ENCODE measurements at places on chromosomes 3 and 15. TPM values are rescaled to one million over a fixed set of nuclear protein-coding genes. Genes with fewer than 3 reads are reported as not detected.

PIGZ gene
- total RNA-seq: 0.39 TPM

PTPRG gene
- 73.3 TPM for total RNA-seq

GABRR3 gene
- not detected for total RNA-seq

SCN11A gene
- total RNA-seq: 0.15 TPM

ZDHHC23 gene
- 1.7 TPM for total RNA-seq

TMEM207 gene
- total RNA-seq: not detected

- H3K27ac ChIP-seq: no peak overlapping the region
- DNase-seq: no peak
- H3K4me1 ChIP-seq: no peaks in the 10 kb centered on the region
- H3K4me3 ChIP-seq: no peak overlapping the region
Observed at GRCh38 chr3:133293397-133294110, 106.3 kb upstream of the BFSP2 start.

DNA sequence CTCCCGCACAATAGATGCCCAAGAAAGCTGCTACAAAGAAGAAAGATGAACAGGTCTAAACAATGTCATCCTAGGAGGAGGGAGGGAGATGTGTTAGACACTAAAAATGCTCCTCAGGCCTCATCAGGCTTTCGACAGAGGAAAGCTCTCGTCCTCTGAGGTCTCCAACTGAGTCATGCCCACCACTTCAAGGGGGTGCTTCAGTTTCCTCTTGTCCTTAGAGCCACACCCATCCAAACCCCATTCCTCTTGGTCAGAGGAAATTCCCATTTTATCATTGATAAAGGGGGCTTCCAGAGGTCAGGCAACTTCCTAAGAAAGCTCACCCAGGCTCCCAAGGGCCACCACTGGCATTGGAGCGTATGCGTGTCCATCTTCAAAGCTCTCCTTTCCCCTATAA is 50.1 kb downstream of the HEG1 start:
- no peaks in the 10 kb centered on the region for H3K27me3 ChIP-seq
- no peak overlapping the region for H3K27ac ChIP-seq
- no peak overlapping the region for H3K4me3 ChIP-seq
- peaks cover 21% of the 10 kb centered on the region for H3K4me1 ChIP-seq

DNA sequence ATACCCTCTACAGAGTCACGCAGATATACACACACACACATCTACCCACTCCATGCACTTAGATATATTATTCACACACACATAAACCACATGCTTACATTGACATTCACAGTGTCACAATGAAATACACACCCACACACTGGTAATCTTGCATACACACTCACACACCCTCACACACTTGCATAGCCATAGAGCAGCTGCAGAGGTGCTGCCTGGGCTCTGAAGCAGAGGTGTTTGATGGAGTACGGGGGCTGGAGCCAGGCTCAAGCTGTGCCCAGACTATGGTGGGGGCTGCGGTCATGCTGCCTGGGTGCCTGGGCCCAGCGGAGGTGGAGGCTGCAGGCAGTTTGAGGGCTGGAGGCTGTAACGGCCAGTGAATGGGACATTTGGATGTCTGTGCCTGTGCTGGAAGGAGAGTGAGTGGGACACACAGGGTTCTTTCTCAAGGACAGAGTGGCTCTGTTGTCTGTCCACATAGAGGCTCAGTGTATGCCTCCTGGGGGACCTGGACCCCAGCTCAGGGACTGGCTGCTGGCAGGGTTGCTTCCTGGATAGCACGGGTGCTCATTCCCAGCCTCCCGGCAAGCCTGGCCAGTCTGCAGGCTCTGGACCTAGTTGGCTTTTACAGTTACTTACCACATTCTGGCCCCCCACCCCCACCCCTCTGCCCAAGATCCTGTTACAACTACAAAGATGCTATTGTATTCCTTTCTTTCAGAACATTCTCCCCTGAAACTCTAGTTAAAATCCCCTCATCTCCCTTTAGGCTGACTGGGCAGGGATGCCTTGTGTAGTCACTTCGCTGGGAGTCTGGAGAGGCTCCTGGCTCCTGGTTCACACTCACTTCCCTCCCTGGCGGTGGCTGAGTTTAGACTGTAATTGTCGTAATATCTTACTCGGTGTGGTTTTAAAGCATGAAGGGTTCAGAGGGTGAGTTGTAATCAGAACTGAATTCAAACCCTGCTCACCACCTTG is 12.5 kb downstream of the GASK1A start:
- peaks cover 5% of the 10 kb centered on the region for H3K4me1 ChIP-seq
- H3K27me3 ChIP-seq: no peaks in the 10 kb centered on the region
- no peak overlapping the region for H3K4me3 ChIP-seq
- no peaks in the 10 kb centered on the region for H3K36me3 ChIP-seq
- no peak overlapping the region for H3K27ac ChIP-seq

- no peak for DNase-seq
- H3K36me3 ChIP-seq: no peaks in the 10 kb centered on the region
- H3K27ac ChIP-seq: no peak overlapping the region
- H3K27me3 ChIP-seq: no peaks in the 10 kb centered on the region
- no peak overlapping the region for H3K4me3 ChIP-seq
Observed at GRCh38 chr15:34847598-34847997, 52.2 kb upstream of the ACTC1 start.

- no peaks in the 10 kb centered on the region for H3K4me1 ChIP-seq
- H3K4me3 ChIP-seq: no peak overlapping the region
- DNase-seq: no peak
- no peaks in the 10 kb centered on the region for H3K27me3 ChIP-seq
- H3K27ac ChIP-seq: no peak overlapping the region
Observed at GRCh38 chr3:184672977-184673870, 38.6 kb downstream of the MAGEF1 start.

Data from adrenal gland (tissue), 19 donors.